ENCODE measurements at places on chromosomes 5 and 9.

DNA sequence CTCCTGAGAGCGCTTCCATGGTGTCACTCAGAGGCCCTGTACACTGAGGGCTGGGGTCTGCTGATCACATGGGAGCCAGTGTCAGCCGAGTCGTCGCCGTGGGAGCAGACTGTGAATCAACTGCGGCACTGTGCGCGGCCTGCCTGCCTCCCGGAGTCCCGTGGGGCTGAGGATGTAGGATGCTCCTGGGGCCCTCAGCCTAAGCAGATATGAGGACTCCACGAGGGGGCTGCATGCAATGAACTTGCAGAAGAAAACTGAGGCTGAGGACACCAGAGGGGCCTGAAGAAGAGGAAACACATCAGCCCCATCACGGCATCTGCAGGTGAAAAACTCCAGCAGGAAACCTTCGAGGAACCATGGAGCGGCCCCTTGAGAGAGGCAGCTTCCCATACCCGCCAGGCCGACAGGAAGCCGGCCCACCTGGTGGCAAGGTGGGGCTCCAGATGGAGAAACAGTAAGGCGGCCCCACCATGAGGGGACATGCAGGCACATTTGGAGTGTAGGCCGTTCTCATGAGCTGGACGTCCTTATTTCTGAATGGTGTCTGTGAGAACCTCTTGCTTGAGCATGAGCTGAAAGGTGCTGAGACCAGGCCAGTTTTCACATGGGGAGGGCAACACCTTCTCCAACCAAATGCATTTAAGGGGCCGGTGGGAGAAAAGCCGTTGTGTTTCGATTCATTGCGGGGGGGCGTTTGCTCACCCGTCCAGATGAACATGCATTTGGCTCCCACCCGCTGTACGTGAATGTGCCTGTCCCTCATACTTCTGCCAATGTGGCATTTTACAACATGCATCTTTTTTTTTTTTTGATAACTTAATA lies 35.2 kb upstream of the ADAMTS2 start:
- DNase-seq = no peak

DNA sequence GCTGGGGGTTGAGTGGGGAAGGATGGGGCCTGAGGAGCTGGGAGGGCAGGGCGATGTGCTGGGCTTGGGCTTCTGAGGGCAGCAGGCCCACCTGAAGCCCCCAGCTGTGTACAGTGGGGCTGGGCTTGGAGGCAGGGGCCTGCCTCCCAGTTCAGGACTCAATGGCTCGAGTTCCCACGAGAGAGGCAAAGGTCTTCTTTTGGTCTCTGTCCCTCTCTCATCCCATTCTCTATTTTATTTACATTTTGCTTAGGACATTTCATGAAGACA lies 180.6 kb downstream of the MACROH2A1 start:
- DNase-seq = no peak

DNA sequence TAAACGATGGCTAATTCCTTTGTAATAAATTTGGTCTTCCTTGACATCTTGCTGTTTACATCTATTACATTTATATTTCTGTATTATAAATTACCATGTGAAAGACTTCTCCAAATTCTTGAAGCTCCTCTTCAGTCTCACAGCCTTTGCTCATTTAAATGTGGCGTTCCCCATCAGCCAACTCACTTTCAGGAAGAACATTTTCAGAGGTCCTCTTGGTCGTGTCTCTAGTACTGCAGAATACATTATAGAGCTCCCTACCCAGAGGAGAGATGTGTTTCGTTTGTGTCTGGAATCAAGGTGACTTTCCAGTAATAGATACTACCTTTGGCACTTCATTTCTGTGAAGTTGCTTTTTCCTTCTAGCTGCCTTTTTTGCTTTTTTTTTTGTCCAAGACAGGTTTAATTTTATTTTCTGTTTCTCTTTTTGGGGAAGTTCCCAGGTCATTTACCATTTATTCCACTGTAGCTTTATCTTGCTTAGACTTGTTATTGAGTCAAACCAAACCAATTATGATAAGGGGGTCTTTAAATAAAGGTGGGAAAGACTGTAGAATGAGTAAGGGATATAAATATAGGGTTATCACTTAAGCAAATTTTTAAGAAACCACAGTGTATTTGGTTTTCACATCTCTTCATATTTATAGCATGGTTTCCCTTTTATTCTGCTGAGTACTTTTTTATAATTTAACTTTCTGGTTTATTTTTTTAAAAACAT lies 12.8 kb downstream of the UBE2B start:
- DNase-seq = no peak

- DNase-seq = no peak
Observed at GRCh38 chr9:133056533-133056932, 5.2 kb upstream of the CEL start.

- DNase-seq = no peak
Observed at GRCh38 chr9:108565651-108566378, 290.0 kb downstream of the ACTL7B start.

DNA sequence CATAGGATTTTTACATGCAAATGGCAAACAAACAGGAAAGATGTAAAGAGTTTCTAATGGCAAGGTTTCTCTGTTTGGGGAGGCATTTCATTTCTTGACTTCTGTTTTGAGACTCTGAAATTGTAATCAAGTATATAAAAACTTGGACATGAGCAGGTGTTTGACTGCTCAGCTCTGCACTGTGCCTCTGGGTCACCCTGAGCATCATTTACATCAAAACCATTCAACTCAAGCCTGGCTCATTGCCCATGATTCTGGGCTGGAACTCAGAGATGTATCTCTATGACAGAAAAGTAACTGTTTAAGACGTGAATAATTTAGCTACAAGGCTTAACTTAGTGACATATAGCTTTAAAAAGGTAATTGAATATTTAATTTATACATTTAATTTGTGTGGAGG lies 1402.4 kb upstream of the NUDT12 start:
- no peak for DNase-seq

GRCh38 chr5:160270704-160271103 lies 41.4 kb downstream of the FABP6 start:
- no peak for DNase-seq
